ENCODE measurements at places on chromosomes 12 and 14.
A peak's percentile ranks its signal among the peaks of the same experiment; 100 is the strongest.

- DNase-seq, result no peak
Measured at GRCh38 chr14:74934041-74934440, 11.0 kb upstream of the RPS6KL1 start.

- DNase-seq, result no peak
Measured at GRCh38 chr12:95118138-95118787, 44.8 kb upstream of the NR2C1 start.

GRCh38 chr12:28563286-28563685, 373.0 kb downstream of the CCDC91 start:
- no peak for DNase-seq

- no peak for DNase-seq
Measured at GRCh38 chr12:124616394-124617221, 49.2 kb upstream of the NCOR2 start.

DNA sequence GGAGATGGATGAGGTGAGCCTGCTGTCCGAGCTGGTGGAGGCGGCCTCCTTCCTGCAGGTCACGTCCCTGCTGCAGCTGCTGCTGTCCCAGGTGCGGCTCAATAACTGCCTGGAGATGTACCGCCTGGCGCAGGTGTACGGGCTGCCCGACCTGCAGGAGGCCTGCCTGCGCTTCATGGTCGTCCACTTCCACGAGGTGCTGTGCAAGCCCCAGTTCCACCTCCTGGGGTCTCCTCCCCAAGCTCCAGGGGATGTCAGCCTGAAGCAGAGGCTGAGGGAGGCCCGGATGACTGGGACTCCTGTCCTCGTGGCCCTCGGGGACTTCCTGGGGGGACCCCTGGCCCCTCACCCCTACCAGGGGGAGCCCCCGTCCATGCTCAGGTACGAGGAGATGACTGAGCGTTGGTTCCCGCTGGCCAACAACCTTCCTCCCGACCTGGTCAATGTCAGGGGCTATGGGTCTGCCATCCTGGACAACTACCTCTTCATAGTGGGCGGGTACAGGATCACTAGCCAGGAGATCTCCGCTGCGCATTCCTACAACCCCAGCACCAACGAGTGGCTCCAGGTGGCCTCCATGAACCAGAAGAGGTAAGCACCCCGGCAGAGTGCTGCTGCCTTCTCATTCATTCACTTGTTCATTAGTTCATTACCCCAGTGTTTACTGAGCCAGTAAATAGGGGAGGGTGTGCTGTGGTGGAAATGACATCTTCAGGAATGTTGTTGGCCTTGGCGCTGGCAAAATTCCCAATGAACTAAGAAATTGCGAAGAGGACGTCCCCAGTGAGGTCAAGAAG, 774 bp upstream of the MANSC4 start:
- peak; percentile 4 for DNase-seq

- DNase-seq, result peak; percentile 45
Measured at GRCh38 chr12:100154474-100155247, 12.0 kb upstream of the BLTP3B start.

DNA sequence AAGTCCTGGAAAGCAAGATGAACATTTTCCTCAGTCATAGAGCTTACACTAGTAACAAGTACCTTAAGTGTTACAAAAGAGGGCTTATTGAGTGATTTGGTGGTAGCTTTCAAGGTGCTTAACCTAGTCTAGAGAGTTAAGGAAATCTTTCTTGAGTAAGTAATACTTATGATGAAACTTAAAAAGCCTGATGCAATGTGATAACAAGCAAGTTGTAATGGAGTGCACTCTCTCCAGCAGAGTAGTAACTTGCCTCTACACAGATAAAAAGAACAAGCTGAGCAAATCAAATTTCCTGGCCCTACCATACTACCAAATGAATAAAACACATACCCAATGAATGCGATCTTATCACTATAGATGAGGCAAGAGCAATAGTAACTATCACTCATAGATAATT, 639.9 kb upstream of the FBXO33 start:
- no peak for DNase-seq

DNA sequence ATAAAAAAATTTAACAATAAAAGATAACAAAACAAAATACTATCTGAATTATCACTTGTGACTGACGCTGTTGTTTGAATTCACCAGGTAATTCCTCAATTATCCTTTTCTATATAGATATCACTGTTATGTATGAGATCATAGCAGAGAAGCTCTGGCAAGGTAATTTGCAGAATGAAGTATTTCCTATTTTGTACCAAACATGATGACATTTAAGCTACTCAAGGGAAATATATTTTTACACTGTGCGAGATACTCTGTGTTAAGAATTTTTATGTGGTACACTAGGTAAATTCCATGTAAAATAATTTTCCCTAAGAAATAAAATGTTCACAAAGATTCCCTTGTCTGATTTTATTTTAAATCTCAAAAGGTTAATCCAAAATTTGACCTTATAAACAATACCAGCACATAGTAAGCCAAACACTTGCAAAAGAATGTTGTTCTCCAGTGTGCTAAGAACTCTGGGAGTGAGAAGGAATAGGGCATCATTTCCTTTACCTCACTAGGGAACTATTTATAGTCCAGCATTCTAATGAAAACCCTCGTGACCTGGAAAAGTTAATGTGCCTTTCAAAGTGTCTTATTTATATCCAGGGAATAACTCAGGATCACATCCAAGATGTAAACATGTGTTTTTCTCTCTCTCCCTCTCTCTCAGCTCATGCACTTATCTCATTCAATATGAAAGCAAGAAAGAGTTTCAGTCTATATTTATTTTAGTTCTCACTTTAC, 115.2 kb upstream of the RAP1B start:
- DNase-seq, result no peak

DNA sequence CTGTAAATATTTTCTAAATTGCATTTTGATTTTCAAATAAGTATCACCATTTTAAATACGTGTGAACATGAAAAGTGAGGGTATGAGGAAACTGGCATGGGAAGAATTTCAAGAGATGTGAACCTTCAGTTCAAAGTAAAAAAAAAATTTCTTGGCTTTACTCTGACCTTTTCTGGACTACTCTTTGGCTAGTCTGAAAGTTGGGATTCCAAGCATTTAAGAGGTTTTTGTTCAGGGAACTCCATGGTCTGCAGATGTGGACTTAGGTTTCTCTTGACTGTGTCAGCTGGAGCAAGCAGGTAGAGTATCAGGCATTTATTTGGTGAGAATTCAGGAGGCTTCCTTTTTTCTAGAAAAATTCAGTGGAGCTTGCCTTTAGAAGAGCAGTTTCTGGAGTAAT, 311.6 kb downstream of the LRIG3 start:
- no peak for DNase-seq

DNA sequence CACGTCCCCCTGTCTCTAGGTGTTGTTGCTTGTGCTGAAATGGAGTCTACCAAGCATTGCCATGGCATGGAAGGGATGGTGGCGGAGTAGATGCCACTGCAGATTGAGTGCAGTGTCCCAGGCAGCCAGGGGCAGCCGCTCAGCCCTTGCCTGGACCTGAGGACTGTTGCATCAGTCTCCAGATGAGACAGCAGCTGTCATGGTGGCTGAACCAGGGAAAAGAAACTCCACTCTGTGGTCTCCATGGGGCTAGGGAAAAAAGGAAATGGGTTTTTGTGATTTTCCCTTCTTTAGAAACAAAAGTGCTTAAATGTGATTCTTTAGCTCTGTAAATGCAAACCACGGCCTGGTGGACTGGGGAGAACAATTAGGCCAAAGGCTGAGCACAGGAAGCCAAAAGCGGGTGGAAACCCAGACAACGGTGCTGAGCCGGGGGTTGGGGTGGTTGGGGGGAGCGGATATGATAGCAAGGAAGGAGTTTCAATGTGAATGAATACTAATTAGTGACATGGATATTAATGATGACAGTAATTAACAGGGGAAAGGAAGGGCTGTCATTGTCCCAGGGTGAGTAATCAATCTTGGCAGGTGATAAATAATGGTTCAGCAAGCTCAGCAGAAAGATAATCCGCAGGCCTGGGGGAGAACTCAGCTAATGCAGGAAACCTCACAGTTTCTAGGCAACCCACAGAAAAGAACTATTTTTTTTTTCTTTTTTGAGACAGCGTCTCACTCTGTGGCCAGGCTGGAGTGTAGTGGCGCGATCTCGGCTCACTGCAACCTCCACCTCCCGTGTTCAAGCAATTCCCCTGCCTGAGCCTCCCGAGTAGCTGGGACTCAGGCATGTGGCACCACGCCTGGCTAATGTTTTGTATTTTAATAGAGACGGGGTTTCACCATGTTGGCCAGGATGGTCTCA, 442.6 kb downstream of the DPF3 start:
- no peak for DNase-seq
